ENCODE measurements at places on chromosomes 12 and 14. TPM values are rescaled to one million over a fixed set of nuclear protein-coding genes. Genes with fewer than 3 reads are reported as not detected.

Gene TSHR
- not detected for total RNA-seq

Gene RNASE2
- 2.9 TPM for total RNA-seq

Gene TROAP
- 0.37 TPM for total RNA-seq

Gene SVOP
- 1.9 TPM for total RNA-seq

Gene HSP90AA1
- total RNA-seq: 467 TPM

Gene ESPL1
- total RNA-seq: 0.17 TPM

Gene KRT85
- not detected for total RNA-seq

Gene MMP19
- 2.1 TPM for total RNA-seq

Gene TEX52
- total RNA-seq: not detected

Gene SLC22A17
- total RNA-seq: 10.7 TPM

Gene SLIRP
- 201 TPM for total RNA-seq

Gene TULP3
- 5.4 TPM for total RNA-seq

Gene SCN8A
- 0.22 TPM for total RNA-seq

Gene CARMIL3
- 0.12 TPM for total RNA-seq
